Transverse colon (tissue), 4 donors: ENCODE measurements at places on chromosomes 13 and 19. TPM values are rescaled to one million over a fixed set of nuclear protein-coding genes. Genes with fewer than 3 reads are reported as not detected.
A peak's percentile ranks its signal among the peaks of the same experiment; 100 is the strongest.

DNA sequence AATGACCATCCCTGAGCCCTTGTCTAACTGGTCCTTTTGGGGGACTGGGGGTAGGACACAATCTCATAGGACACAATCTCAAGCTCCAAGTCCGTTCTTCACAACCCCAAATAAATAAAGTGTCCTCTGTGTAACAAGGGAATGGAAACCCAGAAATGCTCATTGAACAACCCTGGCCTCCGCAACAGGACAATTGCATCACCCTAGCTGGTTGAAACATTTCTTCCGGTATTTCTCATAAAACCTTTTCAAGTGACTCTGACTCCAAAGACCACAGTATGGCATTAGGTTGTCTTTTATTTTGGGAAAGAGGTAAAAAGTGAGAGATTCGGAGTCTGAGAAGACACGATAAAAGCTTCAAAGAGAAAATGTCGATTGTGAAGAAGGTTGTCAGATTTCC lies 186.6 kb downstream of the ZNF536 start:
- H3K36me3 ChIP-seq: no peaks in the 10 kb centered on the region
- no peak for DNase-seq
- H3K4me1 ChIP-seq: no peaks in the 10 kb centered on the region
- no peaks in the 10 kb centered on the region for H3K27me3 ChIP-seq

DNA sequence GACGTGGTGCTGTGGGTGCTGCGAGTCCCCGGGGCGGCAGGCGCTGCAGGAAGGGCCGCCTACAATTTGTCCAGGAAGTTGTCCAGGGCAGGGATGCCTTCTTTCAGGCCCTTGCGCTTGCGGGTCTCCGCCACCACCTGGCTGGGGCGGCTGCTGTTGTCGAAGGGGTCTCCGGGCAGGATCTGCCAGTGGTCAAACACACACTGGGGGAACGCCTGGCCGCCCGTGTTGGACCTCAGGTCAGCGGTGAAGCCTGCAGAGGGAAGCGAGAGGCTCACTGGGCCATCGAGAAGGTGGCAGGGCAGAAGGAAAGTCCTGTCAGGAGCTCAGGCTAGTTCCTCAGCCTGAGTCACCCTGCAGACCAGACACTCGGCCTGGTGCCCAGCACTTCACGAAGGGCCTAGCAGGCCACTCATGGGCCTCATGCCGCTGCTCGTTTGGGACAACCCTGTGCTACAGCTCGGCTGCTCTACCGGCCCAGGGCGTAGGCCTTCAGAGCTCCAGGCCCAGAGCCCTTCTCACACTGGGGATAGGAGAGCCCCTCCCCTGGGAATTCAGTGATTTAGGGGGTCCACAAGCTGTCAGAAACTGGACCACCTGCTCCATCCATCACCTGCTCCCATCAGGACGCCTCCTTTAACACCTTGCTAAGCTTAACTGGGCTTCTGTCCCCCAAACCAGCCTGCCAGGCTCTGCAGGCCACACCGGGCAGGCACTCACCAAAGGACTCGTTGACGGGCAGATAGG lies 5.8 kb upstream of the DAPK3 start:
- peaks cover 61% of the 10 kb centered on the region for H3K36me3 ChIP-seq
- H3K4me1 ChIP-seq: peaks cover 1% of the 10 kb centered on the region
- DNase-seq: no peak
- H3K27me3 ChIP-seq: no peaks in the 10 kb centered on the region
- H3K27ac ChIP-seq: no peak overlapping the region

DNA sequence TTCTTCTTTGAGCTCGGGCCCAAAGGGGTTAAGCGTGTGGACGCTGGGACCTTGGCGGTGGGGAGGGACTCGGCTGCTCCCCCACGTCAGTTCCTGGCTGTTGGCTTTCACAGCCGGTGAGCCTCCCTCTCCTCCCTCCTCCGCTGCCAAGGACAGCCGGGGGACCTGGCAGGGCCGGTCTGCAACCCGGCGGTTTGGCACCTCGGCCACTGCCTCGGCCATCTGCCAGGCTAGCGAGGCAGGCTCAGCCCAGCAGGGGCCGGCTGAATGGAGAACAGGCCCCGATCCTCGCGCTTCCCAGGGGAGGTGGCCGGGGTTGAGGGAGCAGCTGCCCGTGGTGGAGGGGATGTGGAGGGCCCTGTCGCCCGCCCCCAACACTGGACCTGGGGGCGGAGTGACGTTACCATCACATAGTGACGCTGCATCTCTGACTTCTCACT lies 5.0 kb downstream of the TLE5 start:
- H3K27me3 ChIP-seq: no peaks in the 10 kb centered on the region
- H3K27ac ChIP-seq: peak overlapping the region; percentile 87
- no peak overlapping the region for H3K4me3 ChIP-seq
- H3K36me3 ChIP-seq: peaks cover 14% of the 10 kb centered on the region
- peaks cover 39% of the 10 kb centered on the region for H3K4me1 ChIP-seq
- DNase-seq: peak; percentile 73

- no peaks in the 10 kb centered on the region for H3K36me3 ChIP-seq
- no peaks in the 10 kb centered on the region for H3K27me3 ChIP-seq
- H3K27ac ChIP-seq: no peak overlapping the region
- no peak for DNase-seq
- no peaks in the 10 kb centered on the region for H3K4me1 ChIP-seq
- no peak overlapping the region for H3K4me3 ChIP-seq
Measured at GRCh38 chr19:2615782-2616181, 86.7 kb downstream of the GNG7 start.

GRCh38 chr19:41638641-41639081 lies 11.8 kb upstream of the CEACAM4 start:
- H3K4me1 ChIP-seq: no peaks in the 10 kb centered on the region
- H3K27ac ChIP-seq: no peak overlapping the region
- H3K27me3 ChIP-seq: peaks cover 40% of the 10 kb centered on the region
- no peak for DNase-seq
- H3K36me3 ChIP-seq: no peaks in the 10 kb centered on the region

GRCh38 chr19:3338541-3339181 lies 27.7 kb upstream of the NFIC start:
- peak; percentile 89 for DNase-seq
- no peaks in the 10 kb centered on the region for H3K27me3 ChIP-seq
- H3K4me1 ChIP-seq: peaks cover 65% of the 10 kb centered on the region
- no peaks in the 10 kb centered on the region for H3K36me3 ChIP-seq
- H3K27ac ChIP-seq: peak overlapping the region; percentile 97

DNA sequence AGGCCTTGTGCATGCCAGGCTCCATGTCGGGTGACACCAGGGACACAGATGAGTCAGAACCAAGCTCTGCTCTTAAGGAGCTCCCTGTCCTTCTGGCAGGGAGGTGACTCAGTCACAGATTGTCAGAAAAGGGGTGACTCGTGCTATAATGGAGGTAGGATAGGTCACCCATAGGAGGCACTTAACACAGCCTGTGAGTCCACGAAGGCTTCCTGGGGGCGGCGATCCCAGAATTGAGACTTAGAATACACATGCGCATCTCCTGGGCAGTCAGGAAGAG lies 19.6 kb downstream of the FUZ start:
- no peaks in the 10 kb centered on the region for H3K36me3 ChIP-seq
- H3K27me3 ChIP-seq: no peaks in the 10 kb centered on the region
- no peak overlapping the region for H3K4me3 ChIP-seq
- no peaks in the 10 kb centered on the region for H3K4me1 ChIP-seq
- H3K27ac ChIP-seq: no peak overlapping the region

- H3K36me3 ChIP-seq: no peaks in the 10 kb centered on the region
- no peaks in the 10 kb centered on the region for H3K4me1 ChIP-seq
- no peaks in the 10 kb centered on the region for H3K27me3 ChIP-seq
- no peak overlapping the region for H3K27ac ChIP-seq
- no peak for DNase-seq
Measured at GRCh38 chr13:30720172-30720869, 15.0 kb upstream of the ALOX5AP start.

GRCh38 chr13:98521461-98522247 lies 55.3 kb downstream of the STK24 start:
- H3K4me3 ChIP-seq: no peak overlapping the region
- DNase-seq: no peak
- no peaks in the 10 kb centered on the region for H3K36me3 ChIP-seq
- no peaks in the 10 kb centered on the region for H3K27me3 ChIP-seq
- H3K4me1 ChIP-seq: peaks cover 18% of the 10 kb centered on the region

The PDX1 gene
- total RNA-seq: not detected

DNA sequence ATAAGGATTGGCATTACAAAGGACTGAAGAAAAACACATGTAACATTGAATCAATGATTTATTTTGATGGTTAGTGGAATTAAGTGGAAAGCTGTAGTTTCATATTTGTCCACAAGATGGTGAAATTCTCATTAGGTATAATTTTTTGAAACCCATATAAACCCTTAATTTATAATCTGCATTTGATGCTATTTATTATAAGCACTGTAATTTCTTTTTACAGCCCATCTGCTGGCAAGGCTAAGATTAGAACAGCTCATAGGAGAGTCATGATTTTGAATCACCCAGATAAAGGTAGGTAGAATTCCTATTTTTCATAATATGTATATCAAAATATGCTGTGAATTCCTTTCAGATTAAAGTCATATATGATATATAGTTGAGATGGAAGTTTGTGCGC lies 62.2 kb downstream of the DNAJC15 start:
- H3K27me3 ChIP-seq: no peaks in the 10 kb centered on the region
- H3K27ac ChIP-seq: no peak overlapping the region
- H3K4me1 ChIP-seq: no peaks in the 10 kb centered on the region
- H3K36me3 ChIP-seq: no peaks in the 10 kb centered on the region
- no peak for DNase-seq

DNA sequence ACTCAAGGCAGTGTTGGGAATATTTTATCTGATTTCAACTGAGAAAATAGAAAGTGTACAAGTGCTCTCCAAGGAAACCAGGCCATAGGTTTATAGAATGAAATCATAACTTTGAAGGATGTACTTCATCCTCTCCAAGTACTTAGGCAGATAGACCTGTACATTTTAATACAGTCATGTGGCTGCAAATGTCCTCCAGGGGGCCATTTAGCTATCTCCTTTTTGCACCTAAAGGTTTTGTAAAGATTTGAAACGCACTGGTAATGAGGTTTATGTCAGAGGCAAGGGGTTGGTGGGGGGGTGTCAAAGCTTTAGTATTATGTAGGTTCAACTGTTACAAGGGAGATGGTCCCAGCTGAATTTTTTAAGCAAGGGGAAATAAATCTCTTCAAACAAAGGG lies 364.4 kb downstream of the DCT start:
- no peaks in the 10 kb centered on the region for H3K4me1 ChIP-seq
- no peak overlapping the region for H3K4me3 ChIP-seq
- no peaks in the 10 kb centered on the region for H3K36me3 ChIP-seq
- H3K27me3 ChIP-seq: no peaks in the 10 kb centered on the region
- no peak for DNase-seq

DNA sequence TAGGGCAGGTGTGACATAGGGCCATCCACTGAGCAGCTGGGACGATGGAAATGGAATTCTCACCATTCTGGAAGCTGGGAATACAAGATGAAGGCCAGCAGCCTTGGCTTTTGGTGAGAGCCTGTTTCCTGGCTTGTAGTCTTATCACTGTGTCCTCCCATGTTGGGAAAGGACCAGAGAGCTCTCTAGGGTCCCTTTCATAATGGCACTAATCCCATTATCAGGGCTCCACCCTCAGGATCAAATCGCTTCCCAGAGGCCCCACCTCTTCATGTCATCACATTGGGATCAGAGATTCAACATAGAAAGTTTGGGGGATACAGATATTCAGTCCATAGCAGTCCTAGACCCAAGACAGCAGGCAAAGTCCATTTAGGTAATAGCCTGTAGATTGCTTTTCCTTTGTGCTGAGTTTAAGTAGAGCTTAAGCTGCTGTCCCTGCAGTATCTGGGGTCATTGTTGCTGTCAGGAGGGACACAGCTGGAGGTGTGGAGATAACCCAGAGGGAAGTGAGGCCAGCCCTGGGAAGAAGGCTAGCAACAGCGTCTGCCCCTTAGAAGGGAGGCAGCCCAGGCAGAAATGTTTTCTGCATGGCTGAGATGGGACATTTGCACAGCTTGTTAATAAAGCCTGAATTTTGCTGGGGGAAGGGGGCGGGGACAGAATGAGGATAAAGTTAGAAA lies 136.5 kb upstream of the GPR12 start:
- H3K4me3 ChIP-seq: no peak overlapping the region
- DNase-seq: no peak
- H3K4me1 ChIP-seq: no peaks in the 10 kb centered on the region
- H3K27me3 ChIP-seq: peaks cover 11% of the 10 kb centered on the region
- no peak overlapping the region for H3K27ac ChIP-seq

- H3K36me3 ChIP-seq: peaks cover 3% of the 10 kb centered on the region
- no peak overlapping the region for H3K27ac ChIP-seq
- H3K4me3 ChIP-seq: no peak overlapping the region
- no peaks in the 10 kb centered on the region for H3K27me3 ChIP-seq
- no peak for DNase-seq
Measured at GRCh38 chr19:12626958-12627357, 16.2 kb downstream of the ZNF791 start.

The SERPINE3 gene
- not detected for total RNA-seq

- H3K27me3 ChIP-seq: peaks cover 3% of the 10 kb centered on the region
- no peaks in the 10 kb centered on the region for H3K36me3 ChIP-seq
- H3K4me1 ChIP-seq: peaks cover 34% of the 10 kb centered on the region
- peak; percentile 87 for DNase-seq
- peak within 1 kb of the TSS; percentile 78 for H3K4me3 ChIP-seq
- H3K27ac ChIP-seq: peak within 1 kb of the TSS; percentile 83
Measured at GRCh38 chr19:344625-345319, at the start of gene MIER2. MIER2 (minus strand) TSS chr19:344796; CDS start chr19:344782, 14 bp downstream.

The RASGRP4 gene
- 19.8 TPM for total RNA-seq

DNA sequence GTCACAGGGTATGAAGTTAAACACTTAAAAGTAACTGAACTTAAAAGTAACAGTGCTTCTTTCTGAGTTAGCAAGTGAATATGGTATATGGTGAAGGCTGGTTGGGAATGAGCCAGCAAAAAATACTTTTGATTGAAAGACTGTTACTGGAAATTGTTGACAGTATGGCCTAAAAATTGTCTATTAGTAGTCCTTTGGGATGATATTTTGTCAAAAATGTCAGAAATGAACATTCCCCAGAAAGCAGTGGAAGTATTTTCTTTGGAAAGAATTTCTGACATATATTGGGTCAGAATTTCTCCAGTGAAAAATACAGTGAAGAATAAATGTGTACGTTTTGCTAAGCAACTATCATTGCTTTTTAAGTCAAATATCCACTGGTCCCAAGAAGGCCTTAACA lies 860.5 kb downstream of the PCDH9 start:
- DNase-seq: no peak
- no peaks in the 10 kb centered on the region for H3K27me3 ChIP-seq
- H3K4me1 ChIP-seq: no peaks in the 10 kb centered on the region
- H3K36me3 ChIP-seq: no peaks in the 10 kb centered on the region
- no peak overlapping the region for H3K4me3 ChIP-seq
- H3K27ac ChIP-seq: no peak overlapping the region

The RNF17 gene
- not detected for total RNA-seq

The CEACAM5 gene
- 1,964 TPM for total RNA-seq

- no peak for DNase-seq
- no peaks in the 10 kb centered on the region for H3K4me1 ChIP-seq
- no peaks in the 10 kb centered on the region for H3K27me3 ChIP-seq
- H3K27ac ChIP-seq: no peak overlapping the region
Measured at GRCh38 chr13:59843040-59843439, 320.7 kb downstream of the DIAPH3 start.

The FAM216B gene
- not detected for total RNA-seq

The CCDC70 gene
- total RNA-seq: not detected
